Suppressor macrophage treated with lipopolysaccharide for 4 hours (primary cell): ENCODE measurements at places on chromosomes 5 and 9.

- no peak for DNase-seq
Measured at GRCh38 chr5:168944004-168944403, 356.9 kb downstream of the SLIT3 start.

- no peak for DNase-seq
Measured at GRCh38 chr9:14306672-14307660, 7.0 kb downstream of the NFIB start.

DNA sequence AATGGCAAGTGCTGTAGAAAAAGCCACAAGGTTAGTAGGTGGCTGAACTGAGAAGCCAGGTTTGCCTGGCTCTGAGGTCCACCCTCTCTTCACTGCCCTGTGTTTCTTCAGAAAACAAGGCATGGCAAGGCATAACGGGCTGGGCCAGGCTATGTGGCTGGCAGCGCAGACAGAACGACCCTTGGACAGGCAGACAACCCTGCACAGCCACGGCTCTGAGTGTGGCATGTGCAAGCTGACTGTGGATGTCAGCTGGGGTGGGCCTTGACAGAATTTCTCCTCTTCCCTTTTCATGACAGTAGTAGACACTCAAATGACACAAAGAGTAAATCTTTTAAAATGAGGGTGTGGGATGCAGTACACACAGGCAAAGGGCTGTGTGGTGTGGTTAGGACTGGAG, 81.7 kb downstream of the MACROH2A1 start:
- DNase-seq = no peak

- DNase-seq = no peak
Measured at GRCh38 chr5:81156732-81157131, 76.4 kb upstream of the CKMT2 start.

DNA sequence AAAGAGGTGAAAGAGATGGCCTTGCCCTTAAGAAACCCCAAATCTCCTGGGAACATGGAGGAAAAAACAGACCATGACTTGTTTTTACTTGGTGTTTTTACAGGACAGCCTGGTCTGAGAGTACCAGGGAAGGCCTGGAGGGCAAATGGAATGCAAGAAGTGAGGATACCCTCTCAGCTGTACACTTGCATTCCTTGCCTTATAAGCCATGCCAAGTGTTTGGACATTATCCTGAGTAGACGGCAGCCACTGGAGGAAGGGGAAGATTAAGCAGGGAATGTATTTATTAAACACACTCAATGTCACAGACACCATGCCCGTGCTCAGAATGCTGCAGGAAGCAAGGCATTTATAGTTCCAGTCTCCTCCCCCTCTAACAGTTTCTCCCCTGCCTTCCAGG, 581.4 kb downstream of the CDK5RAP2 start:
- no peak for DNase-seq

GRCh38 chr5:98637557-98637956, 135.9 kb upstream of the RGMB start:
- DNase-seq = no peak

GRCh38 chr5:93571114-93571949, 9.7 kb downstream of the NR2F1-AS1 start:
- DNase-seq = no peak

- no peak for DNase-seq
Measured at GRCh38 chr9:113368982-113369854, 7.6 kb downstream of the HDHD3 start.

DNA sequence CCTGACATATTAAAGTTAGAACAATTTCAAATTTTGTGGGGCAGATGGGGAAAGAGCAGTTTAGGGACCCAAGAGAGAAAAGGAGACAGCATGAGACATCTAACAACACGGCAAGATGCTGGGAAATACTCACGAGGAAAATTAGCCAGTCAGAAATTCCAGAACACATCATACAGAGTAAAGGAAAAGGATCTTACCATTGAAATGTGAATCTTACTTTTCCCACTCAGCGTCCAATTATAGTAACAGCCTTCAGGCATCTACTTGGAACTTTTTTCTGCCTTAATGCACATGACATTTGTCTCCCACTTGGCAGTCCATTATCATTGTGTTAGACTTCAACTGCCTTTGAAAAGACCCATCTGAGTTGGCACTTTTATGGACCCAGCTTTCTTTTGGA, 189.7 kb upstream of the SLC27A6 start:
- DNase-seq = no peak

DNA sequence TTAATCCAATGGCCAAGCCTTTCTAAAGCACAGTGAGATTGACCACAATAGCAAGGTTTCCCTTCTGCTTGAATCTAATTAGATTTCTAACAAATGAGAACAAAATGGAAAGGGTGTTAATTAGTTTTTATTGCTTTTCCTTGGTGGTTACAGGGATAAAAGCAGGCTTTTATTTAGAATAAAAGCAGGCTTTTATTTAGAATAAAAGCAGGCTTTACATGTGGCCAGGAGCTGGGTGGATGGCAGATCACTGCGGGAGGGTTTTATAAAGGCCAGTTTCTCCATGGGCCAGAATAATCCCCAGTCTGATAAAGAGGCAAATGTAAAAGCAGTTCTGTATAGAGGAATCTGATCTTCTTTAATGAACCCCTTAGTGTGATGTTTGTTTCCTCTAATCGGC, 470.2 kb downstream of the TMEM232 start:
- no peak for DNase-seq

DNA sequence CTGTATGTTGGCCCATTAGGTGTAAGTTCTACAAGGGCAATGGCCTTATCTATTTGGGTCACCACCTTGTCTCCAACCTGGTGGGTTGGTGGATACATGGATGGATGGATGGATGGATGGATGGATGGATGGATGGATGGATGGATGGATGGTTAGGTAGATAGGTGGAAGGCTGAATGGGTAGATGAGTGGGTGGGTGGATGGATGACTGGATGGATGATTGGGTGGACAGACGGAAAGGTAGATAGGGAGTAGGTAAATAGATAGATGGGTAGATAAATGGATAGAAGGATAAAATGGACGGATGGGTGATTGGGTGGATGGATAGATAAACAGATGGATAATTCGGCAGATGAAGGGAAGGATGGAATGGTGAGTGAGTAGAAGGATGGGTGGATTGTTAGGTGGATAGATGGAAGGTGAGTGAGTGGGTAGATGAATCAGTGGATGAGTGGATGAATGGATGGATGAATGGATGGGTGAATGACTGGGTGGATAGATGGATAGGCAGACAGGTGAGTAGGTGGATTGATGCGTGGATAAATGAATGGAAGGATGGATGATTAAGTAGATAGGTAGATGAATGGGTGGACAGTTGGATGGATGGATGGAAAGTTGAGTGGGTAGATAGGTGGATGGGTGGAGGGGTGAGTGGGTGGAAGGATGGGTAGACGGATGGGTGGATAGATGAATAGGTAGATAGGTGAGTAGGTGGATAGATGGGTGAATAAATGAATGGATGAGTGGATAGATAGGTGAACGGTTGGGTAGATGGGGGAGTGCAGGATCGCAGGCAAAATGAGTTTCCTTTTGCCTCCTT, 83.1 kb upstream of the FBXW11 start:
- no peak for DNase-seq

DNA sequence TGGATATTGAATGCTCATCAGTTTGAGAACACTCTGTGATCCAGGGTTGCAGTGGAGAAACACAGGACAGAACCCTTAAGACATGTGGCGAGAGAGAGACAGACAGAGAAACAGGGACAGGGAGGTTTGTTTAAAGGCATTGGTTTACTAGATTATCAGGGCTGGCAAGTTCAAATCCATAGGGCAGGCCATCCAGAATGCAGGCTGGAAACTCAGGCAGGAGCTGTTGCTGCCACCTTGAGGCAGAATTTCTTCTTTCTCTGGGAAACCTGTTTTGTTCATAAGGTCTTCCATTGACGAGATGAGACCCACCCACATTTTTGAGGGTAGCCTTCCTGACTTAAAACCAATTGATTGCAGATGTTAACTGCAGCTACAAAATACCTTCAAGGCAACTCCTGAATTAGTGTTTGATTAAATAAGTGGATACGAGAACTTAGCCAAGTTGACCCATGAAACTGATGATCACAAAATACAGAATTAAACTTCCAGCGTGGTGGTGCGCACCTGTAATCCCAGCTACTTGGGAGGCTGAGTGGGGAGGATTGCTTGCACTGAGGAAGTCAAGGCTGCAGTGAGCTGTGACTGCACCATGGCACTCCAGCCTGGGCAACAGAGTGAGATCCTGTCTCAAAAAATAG, 55.9 kb downstream of the NSUN2 start:
- peak; percentile 10 for DNase-seq

DNA sequence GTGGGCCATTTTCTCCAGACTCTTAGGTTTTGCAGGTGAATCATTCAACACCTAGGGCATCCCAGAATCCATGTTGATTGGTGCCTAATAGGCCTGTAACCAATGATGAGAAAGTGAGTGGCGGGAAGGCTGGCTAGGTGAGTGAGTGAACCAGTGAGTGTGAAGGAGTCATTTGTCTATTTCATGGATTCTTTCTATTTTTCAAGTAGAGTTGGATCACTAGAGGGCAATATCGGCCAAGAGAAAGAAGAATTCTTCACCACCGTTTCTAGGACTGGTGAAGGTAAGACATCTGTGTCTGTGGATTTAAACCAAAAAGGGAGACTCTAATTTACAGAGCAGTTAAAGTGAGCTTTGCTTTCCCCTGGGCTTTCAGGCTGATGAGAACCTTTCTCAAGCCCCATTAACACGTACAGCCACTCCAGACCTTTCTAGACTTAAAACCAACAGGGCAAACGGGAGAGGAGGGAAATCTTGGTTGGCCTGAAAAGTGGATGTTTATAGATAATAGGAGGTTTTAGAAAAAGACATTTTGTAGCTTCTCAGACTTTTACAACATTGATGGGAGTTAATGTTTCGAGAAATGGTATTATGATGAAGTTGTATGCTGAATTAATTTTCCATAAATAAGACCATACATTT, 114.3 kb upstream of the IL12B start:
- peak; percentile 42 for DNase-seq

- DNase-seq = peak; percentile 73
Measured at GRCh38 chr9:32378496-32378895, 5.9 kb upstream of the ACO1 start.

DNA sequence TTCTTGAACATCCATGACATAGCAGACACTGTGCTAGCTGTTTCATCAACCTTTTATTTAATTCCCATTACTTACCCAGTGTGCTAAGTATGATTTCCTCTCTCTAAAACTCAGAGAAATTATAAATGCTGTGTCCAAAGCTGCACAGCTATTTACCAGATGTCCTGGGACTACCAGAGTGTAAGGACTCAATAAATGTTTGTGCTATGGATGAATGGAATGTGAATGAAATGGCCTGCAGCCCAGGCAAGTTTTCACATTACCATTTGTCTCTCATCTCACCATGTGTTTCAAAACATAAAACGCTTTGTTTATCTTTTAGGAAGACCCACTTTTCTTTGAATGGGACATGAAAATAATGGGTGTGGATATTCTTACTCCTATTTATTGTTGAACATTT, 96.2 kb downstream of the ARHGEF28 start:
- DNase-seq = no peak

DNA sequence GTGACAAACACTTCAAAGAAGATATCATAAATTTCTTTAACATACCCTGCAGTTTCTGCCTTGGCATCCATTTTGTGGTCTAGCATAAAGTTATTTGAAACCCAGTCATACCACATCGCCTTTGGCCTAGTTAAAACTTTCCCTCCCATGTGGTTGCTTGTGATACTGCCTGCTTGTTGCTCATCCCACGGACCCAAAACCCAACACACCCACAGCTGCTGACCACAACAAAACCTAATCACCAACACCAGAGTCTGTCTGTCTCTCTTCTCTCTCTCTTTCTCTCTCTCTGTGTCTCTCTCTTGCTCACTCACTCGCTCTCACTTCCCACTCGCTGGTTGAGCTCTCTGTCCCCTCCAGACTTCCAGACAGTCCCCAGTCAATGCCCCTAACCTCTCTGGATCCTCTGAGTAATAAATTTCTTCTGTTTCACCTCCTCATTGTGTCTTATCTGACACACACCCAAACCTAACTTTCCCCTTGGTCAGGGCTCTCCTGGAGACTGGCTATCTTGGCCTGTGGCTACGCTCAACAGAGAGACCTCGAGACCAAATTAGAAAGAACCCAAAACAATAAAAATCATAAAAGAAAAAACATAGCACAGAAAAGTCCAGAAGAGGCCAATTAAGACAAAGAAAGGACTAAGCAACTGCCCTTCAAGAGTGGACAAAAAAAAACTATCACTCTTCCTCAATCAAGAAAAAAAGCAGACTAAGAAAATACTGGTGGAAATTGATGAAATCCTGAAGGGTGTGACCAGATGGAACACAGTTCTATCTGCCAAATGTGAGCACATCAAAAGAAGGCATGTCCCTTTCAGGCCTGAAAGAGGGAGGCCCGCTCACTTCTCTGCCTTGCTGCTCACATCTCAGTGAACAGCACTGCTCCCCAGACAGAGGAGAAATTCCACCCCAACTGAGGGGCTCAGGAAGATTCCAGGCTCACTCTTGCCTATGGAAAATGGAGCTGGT, 41.5 kb downstream of the TTLL11 start:
- no peak for DNase-seq

DNA sequence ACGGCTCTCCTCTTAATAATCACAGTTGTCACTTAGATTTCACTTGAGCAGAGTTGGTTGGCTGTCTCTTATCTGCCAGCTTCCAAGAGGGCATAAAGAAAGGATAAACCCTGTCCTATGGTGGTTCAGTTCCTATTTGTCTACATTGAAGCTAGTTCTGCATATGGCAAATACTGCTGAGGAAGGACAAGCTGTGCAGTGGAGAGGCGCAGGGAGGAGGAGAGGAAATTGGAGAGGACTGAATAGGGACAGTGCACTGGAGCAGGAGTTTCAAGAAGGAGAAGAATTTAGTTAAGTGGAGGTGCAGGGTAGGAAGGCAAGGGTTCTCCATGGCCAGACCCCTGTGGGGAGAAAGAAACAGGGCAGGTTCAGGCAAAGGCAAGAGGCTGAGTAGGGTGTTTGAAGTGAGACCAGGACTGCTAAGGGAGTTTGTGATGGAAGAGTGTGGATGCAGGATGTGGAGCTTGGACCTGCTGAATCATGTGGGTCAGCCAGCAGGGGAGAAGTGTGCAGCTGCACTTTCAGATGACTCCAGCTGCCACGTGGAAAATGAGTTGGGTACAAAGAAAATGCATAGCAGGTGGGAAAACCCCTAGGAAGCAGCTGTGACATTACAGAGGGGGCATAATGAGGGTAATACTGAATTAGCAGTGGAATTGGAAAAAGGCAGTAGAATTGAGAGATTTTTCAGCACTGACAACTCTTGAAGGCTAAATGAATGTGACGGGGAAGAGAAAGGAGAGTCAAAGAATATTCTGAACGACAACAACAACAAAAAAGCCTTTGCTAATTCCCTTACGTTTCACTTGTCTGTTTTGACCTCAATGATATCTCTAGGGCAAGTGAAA, 66.8 kb downstream of the MAMDC2 start:
- DNase-seq = peak; percentile 21

DNA sequence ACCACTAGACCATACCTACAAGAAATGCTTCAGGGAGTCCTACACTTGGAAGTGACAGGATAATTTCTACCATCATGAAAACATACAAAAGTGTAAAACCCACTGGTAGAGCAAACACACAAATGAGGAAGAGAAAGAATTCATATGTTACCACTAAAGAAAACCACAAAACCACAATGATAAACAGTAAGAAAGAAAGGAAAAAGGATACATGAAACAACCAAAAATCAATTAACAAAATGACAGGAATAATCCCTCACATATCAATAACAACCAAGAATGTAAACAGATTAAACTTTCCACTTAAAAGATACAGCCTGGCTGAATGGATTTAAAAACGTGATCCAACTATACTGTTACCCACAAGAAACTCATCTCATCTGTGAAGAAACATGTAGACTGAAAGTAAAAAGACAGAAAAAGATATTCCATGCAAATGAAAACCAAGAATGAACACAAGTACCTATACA, 83.4 kb downstream of the LPAR1 start:
- DNase-seq = peak; percentile 39

- DNase-seq = no peak
Measured at GRCh38 chr5:52452098-52452497, 335.6 kb upstream of the ITGA1 start.
